ENCODE measurements at places on chromosomes 13 and 19.

GRCh38 chr13:56530096-56530495 is 610.6 kb upstream of the PRR20A start:
- no peak for DNase-seq

DNA sequence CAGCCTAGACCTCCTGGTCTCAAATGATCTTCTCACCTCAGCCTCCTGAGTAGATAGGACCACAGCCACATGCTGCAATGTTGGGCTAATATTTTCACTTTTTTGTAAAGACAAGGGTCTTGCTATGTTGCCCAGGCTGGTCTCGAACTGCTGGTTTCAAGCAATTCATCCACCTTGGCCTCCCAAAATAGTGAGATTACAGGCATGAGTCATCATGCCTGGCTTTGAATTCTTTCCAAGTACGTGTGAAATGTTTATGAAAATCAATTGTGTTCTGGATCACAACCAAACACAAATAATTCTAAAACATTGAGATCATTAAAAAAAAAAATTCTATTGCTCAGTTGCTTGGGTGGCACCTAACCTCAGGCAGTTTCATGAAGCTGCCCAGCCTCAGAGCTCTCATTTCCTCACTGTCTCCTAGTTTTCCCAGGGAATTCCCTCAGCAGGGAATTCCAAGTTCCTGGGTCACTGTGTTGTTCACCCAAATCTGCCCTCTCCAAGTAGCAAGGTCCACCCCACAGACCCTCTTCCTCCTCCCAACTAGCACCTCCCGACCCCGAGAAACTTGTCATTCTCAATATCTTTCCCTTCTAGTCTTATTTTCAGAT is 44.8 kb downstream of the ING1 start:
- no peak for DNase-seq

- no peak for DNase-seq
These were observed 301.1 kb downstream of the FGF9 start for GRCh38 chr13:21971662-21972621.

GRCh38 chr13:96388598-96388997 is 298.7 kb downstream of the HS6ST3 start:
- DNase-seq, result no peak

- DNase-seq, result no peak
These were observed 5.7 kb downstream of the CARS2 start for GRCh38 chr13:110700186-110700585.

DNA sequence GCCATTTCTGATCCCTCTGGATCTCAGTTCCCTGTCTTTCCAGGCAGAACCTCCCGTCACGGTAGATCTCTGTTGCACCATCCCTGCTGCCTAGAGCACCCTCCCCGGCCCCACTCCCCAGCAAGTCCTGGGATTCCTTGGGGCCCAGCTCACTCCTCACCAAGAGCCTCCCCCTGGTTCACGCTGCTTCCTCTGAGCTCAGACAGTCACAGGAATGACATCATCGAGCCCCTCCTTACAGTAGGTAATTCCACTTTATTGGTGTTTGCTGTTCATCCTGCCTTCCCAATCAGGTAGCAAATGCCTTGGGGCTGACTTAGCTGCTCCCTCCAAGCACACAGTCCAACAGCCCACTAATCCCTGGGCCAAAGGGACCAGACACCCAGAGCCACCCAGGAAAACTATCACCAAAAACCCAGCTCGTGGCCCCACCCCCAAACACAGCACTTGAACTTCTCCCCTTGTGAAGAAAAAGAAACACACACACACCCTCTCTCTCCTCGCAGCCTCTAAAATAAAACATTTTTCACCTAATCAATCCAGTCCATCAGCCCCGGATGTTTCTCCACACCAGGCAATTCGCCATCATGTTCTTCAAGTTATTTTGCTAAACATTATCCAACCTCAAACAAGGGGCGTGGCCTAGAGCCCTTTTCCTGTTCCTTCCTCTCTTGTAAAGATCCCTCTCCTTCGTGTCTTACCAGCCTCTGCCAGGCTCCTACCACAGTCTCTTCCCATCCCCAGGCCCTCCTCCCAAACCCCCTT is 2.5 kb downstream of the NAPA start:
- DNase-seq, result no peak

- no peak for DNase-seq
These were observed 58.8 kb downstream of the SLC10A2 start for GRCh38 chr13:103007427-103007762.

GRCh38 chr19:39128516-39129079 is 3.0 kb downstream of the PAK4 start:
- no peak for DNase-seq

GRCh38 chr19:50830266-50831025 is 2.9 kb downstream of the KLK15 start:
- no peak for DNase-seq

- no peak for DNase-seq
These were observed 1.0 kb downstream of the KLF1 start for GRCh38 chr19:12885749-12886650.

- no peak for DNase-seq
These were observed 39.6 kb downstream of the NUMBL start for GRCh38 chr19:40650749-40651305.

DNA sequence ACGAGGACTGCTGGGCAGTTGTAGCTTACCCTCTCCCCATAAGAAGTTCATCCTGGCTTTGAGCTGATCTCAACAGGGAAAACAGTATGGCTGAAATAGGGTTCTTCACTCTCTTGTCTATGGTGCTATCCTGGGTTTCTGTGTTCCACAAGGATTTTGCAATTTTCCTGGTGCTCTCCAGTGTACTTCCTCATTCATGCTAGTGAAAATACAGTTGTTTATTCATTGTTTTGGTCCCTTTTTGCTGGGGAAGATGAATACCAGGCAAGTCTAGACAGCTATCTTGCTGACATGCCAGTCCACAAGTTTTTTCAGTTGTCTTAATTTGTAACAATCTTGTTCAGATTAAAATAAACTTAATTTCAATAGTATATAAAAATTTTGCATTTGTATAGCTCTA is 306.5 kb downstream of the DLEU7 start:
- DNase-seq, result no peak

DNA sequence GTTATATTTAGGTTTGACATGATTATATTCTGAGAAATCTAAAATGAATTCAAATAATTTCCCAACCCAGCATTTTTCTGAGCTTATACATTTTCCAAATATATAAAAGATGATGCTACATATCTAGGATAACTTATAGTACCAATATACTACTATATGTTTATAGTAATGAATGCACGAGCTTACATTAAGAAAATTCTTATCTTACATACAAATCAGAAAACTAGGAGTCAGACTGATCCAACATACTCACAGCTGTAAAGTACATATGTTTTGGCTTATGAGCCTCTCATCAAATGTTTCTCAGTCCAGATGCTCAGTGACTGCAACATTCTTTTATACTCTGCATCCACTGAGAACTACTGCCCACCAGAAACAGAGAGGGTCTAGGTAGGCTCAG is 491.3 kb upstream of the KLF12 start:
- no peak for DNase-seq

- DNase-seq, result no peak
These were observed 4.0 kb downstream of the LHFPL6 start for GRCh38 chr13:39599012-39599411.

DNA sequence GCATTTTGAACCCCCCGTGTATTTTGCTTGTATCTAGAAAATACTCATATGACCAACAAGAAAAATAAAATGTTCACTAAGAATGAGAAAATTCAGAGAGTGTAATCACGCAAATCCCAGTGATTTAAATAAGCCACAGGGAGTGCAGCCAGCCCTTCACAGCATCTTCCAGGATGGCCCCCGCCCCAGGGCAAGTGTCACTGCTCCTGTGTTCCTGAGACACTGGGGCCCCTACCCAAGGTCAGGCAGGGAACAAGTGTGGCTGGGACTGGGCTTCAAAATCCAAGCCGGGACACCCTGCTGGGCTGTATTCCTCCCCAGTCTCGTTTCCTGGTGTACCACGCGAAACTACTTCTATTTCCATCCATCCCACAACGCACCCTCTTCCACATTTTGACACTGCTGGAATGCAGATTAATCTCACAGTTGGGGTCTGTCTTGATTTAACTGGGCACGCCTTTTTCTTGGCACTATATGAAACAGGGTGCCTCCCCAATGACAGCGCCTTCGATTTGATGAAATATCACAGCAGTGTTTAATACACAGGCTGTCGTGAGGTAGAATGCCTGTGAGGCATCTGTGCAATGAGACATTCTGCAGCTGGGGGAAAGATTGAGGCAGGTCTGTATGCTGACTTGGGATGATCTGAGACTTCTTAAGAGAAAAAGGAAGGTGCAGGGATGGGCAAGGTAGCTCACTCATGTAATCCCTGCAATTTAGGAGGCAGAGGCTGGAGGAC is 18.3 kb upstream of the CCNP start:
- no peak for DNase-seq

GRCh38 chr19:15418231-15418578 is 583 bp downstream of the AKAP8L start:
- no peak for DNase-seq

GRCh38 chr13:69035771-69036170 is 1071.9 kb upstream of the ATXN8OS start:
- no peak for DNase-seq

DNA sequence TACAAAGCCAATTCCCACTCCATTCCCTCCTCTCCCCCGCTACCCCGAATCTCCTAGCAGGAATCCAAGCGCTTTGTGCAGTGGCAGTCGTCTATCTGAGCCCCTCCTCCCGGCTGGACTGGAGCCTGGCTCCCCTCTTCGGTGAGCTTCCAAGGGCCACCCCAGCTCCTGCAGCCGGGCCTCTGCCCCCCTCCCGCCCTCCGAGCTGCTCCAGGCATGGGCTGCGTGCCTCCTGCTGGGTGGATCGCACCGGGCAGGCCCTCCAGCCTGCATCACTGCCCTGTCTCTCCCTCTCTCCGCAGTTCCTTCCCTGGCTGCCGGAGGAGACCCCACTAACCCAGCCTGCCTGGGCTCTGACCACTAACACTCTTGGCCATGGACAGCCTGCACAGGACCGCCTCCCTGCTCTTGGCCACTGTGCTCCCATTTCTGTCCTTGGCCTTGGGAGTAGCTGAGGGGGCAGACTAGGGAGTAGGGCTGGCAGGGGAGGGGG is 12.9 kb upstream of the LENG8 start:
- DNase-seq, result no peak

GRCh38 chr19:43688059-43688701 is 18.2 kb upstream of the PLAUR start:
- no peak for DNase-seq

DNA sequence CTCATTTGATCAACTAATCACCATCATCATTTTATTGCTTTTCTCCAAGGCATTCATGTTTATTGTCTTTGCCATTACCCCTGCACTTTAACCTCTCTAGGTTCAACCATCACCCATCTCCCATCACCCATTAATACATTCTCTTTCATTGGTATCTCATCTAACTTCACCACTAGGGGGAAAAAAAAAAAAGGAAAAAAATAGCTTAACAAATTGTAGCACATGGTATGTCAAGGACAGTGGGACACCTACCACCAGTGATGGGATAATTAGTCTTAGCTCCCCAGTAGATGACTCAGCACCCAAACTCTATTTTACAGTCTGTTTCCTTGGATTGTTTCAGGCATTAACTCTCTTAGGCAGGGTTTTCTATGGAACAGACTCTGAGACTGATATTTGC is 1770.2 kb upstream of the MIR17HG start:
- no peak for DNase-seq

DNA sequence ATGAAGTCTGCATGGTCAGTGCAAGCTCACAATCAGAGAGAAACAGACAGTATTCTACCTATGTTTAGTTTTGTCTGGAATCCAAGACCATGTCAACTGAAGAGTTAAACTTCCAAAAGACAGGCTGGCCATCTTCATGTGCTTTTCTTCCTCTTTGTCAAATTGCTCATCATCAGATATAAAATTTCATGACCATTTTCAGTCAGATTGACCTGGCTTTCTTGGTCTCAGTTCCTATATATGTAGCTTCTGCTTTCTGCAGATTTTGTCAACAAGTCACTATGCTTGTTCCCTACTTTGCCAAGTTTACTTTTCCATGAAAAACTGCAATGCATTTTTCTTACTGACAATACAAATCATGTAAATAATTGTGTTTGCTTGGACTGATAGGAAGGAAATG is 13.9 kb downstream of the SLC46A3 start:
- no peak for DNase-seq

DNA sequence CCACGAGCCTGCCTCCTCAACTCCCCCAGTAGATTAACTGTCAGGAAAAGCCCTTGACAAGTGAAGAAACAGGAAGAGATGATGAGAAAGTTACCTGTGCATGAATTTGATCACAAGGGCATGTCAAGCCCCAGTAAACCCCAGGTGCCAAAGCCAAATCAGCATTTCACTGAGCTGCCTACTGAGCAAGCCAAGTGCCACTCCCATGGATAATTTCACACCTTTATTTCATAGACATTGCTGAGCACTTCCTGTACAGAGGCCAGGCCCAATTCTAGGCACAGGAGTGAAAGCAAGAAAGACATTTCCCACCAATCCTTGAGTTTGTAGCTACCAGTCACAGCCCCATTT is 2.4 kb downstream of the GADD45GIP1 start:
- no peak for DNase-seq

DNA sequence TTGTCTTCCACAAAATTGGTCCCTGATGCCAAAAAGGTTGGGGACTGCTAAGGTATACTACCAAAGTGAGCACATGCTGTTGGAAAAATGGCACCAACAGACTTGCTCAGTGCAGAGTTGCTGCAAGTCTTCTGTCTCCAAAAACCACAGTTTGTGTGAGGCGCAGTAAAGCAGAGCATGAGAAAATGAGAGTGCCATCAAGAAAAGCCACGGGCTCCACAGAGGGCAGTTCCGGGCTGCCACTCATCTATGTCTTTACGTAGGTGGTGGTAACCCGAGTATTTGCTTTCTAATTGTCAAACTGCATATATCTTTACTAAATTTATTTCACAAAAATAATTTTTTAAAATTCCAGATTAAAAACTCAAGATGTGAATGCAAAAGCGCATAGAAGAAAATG is 123.8 kb downstream of the RNF17 start:
- DNase-seq, result no peak

GRCh38 chr13:106376401-106377112 is 158.9 kb downstream of the EFNB2 start:
- DNase-seq, result no peak

Data from stimulated activated CD8-positive, alpha-beta memory T cell treated with anti-CD3 and anti-CD28 coated beads, Interleukin-7, amount 100 ng/mL, for 24 hours (primary cell).